ENCODE measurements at places on chromosomes 16 and 17.

DNA sequence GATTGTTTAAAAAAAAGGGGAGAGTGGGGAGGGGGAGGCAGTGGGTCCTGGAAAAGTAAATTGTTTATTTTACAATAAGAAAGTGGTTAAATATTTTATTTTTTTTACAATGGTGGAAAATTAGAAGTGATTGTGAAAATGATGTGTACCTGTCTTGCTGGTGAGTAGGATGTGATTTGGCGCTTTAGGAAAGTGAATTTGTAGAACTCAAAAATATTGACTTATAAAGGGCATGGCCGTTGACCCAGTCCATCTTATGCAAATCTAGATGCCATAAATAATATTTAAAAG lies 10.2 kb upstream of the CES1 start:
- no peak for DNase-seq

DNA sequence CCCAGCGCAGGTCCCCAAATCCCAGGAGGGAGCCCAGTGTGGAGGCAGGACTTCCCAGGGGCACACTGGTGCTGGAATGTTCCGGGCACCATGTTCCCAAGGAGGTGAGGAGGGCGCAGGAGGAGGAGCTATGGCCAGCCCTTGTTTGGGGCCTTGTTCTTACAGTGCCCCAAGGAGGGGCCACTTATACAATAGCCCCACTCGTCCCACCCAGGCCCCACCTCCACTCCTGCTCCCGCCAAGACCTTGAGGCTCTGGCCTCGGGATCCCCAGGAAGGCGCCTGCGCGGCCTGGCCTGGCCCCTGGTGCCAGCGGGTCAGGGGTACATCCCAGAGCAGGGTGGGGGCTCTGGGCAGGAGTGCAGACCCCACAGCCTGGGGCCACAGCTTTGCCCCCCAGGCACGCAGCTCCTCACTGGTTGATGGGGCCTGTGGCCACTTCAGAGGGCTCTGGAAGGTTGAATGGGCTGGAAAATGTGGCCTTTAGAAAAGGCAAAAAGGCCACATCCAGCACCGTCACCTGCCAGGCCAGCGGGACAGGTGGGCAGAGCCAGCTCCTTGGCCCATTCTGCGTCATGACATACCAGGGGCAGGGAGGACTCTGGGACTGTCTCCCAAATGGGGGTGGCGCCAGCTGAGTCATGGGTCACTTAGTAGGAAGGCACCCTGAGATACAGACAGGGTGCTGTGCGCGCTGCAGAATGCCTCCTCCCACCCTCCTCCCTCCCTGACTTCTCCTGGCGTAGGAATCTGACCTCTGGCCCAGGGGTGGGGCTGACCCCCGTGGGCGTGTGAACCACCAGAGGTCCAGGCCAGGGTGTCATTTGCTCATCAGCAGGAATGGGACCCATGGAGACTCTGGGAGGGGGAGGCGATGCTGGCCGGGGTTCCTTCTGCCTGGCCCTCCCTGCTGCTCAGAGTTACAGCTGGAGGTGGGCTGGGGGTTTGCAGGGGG lies 32.3 kb upstream of the PVALEF start:
- DNase-seq: no peak

DNA sequence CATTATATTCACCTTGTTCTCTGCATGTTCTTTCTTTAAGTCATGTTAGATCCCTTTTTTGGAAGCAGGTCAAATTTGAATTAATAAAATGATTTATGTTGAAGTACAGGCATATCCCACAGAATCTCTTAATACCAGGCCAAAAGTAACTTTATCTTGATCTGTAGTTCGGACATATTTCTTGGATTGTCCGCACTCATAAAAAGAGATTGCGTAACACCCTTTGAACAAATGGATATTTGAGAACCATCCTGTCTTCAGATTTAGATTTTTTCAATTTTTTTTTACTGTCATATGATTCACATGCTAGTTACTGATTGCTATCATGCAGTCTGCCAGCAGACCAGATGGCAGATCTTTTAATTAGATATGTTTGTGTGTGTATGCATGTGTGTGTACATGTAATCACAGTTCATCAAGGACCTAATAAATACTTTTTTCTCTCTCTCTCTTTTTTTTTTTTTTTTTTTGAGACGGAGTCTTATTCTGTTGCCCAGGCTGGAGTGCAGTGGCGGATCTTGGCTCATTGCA lies 352.6 kb downstream of the WWOX start:
- no peak for DNase-seq

- DNase-seq: peak; percentile 30
Observed at GRCh38 chr17:83195330-83196023, 116.1 kb downstream of the METRNL start.

Data from substantia nigra (tissue), 51 donors.